ENCODE measurements at places on chromosomes 3 and 15. TPM values are rescaled to one million over a fixed set of nuclear protein-coding genes. Genes with fewer than 3 reads are reported as not detected.

LHFPL4 gene
- 0.19 TPM for total RNA-seq

SI gene
- total RNA-seq, result 0.08 TPM

SPSB4 gene
- total RNA-seq, result not detected

SLC12A6 gene
- total RNA-seq, result 18.3 TPM

MCCC1 gene
- 24.8 TPM for total RNA-seq

CIB2 gene
- 7.9 TPM for total RNA-seq

DVL3 gene
- total RNA-seq, result 58.5 TPM

ACOX2 gene
- total RNA-seq, result 12.2 TPM

SLC6A20 gene
- not detected for total RNA-seq

ZSCAN29 gene
- total RNA-seq, result 21.1 TPM

GPR27 gene
- 1.2 TPM for total RNA-seq

KNG1 gene
- total RNA-seq, result not detected

SCN11A gene
- 0.10 TPM for total RNA-seq

HES1 gene
- 128 TPM for total RNA-seq

CLDN18 gene
- not detected for total RNA-seq

LIPC gene
- total RNA-seq, result 0.96 TPM

XYLB gene
- 0.76 TPM for total RNA-seq

GOLGA6L7 gene
- total RNA-seq, result not detected

CASR gene
- not detected for total RNA-seq

ST8SIA2 gene
- not detected for total RNA-seq

EIF4G1 gene
- 402 TPM for total RNA-seq

TTLL13 gene
- not detected for total RNA-seq

OR5K2 gene
- total RNA-seq, result not detected

ZNF80 gene
- not detected for total RNA-seq

SLC9A9 gene
- 16.6 TPM for total RNA-seq

TRMT10C gene
- 36.4 TPM for total RNA-seq

CFAP161 gene
- total RNA-seq, result 2.3 TPM

SSUH2 gene
- not detected for total RNA-seq

FEZF2 gene
- total RNA-seq, result not detected

SENP2 gene
- total RNA-seq, result 34.2 TPM

SAMMSON gene
- not detected for total RNA-seq

NT5DC2 gene
- 64.6 TPM for total RNA-seq

TF gene
- 12.5 TPM for total RNA-seq

DZIP1L gene
- total RNA-seq, result 17.4 TPM

CLN6 gene
- total RNA-seq, result 32.6 TPM

ISLR2 gene
- 1.1 TPM for total RNA-seq

SLC28A1 gene
- total RNA-seq, result not detected
